ENCODE measurements at places on chromosomes 11 and 22.

DNA sequence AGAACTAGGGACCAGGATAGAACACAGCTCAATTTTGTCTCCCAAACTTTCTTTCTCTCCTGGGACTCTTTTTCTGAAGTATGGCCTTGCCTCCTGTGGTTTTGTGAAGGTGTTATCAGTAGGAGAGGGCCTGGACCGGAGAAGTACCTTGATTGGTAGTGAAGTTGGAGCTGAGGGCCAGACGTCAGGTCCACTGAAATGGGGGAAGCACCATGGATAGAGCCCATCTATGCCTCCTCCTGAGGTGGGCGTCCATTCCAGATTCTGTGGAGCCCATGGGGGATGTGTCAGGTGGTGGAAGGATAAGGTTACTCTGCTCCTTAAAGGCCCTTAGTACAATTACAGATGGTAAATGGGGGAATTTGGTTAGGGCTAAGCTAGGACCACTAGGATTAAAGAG, 109.7 kb downstream of the INSC start:
- DNase-seq: no peak

DNA sequence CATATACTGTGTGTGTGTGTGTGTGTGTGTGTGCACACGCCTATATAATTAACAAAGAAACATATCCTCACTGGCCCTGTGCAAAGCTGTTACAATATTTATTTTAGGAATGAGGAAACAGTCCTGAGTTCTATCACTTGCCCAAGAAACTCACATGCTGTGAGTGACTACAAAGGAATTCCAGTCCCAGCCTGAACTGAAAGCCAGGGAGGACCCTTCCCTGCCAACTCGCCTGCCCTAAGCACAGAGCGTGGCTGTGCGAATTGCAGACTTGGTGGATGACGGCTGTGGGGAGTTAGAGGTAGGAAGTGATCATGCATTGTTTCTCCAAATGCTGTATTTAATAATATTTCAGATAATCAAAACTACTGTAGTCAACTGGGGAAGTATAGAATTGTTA, 26.4 kb upstream of the CD5 start:
- DNase-seq: peak; percentile 80

GRCh38 chr11:43943931-43944751, 1.7 kb downstream of the C11orf96 start:
- DNase-seq: no peak

DNA sequence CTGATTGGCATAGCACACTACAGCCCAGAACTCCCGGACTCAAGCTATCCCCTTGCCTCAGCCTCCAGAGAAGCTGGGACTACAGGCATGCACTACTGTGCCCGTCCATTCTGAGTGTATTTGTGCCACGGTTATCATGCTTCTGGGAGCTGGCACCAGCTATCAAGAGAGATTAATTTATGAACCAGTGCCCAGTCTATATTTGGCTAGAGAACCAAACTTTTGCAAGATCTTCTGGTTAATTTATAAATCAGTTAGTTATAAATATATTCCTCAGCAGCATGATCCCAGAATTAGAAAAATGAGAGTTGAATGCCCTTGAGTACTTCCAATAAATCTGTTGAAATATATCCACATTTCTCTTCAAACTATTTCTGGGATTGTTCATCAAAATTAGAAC, 67.5 kb upstream of the OR5AN1 start:
- no peak for DNase-seq

GRCh38 chr11:125263268-125263790, 98.8 kb downstream of the PKNOX2 start:
- no peak for DNase-seq

- DNase-seq: no peak
These were observed 156.1 kb downstream of the ST3GAL4 start for GRCh38 chr11:126511475-126512115.

DNA sequence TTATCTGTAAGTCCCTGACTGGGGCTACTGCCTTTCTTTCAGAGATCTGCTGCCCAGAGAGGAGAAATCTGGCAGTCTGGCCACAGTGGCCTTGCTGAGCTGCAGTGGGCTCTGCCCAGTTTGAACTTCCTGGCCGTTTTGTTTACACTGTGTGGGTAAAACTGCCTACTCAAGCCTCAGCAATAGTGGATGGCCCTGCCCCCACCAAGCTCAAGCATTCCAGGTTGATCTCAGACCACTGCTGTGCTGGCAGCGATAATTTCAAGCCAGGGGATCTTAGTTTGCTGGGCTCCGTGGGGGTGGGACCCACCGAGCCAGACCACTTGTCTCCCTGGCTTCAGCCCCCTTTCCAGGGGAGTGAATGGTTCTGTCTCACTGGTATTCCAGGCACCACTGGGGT, 117.5 kb downstream of the TRPC6 start:
- DNase-seq: no peak

DNA sequence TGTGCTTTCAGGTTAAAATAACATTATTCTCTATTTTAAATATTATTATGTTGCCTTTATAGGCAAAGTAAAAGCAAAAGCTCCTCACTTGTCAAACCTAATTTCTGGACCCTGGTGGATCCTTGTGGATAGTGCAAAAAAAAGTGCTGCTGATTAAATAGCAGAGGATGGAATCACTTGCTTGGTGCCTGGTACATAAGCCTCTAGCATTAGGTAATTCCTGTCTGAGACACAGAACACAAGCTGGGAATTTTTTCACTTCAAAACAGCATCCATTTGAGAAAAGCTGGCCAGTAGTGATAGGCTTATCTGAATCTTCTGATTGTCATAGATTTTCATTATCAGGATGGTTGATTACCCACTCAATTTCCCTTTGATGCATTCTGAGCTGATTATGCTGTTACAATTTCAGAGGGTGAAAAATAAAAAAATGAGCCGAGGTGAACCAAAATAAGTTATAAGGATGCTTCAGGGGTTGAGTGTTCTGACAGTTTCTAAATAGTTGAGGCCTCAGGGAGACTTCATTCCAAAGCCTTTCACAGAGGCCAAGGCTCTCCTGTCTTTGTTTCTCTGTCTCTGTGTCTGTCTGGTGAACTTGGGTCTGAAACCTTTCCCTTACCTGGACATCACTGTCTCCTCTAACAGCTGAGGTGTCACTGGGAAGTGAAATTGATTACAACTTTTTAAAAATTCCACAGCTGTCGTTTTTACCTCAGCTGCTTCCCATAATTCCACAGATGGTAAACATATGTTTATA, 242.9 kb downstream of the NELL1 start:
- no peak for DNase-seq
